Mesenteric fat pad (tissue), 1 donor: ENCODE measurements at places on chromosomes 11 and 22.
A peak's percentile ranks its signal among the peaks of the same experiment; 100 is the strongest.

- DNase-seq, result no peak
Measured at GRCh38 chr11:2780850-2781407, 81.1 kb upstream of the KCNQ1OT1 start.

GRCh38 chr22:46598737-46599424 lies 21.3 kb upstream of the GRAMD4 start:
- no peak for DNase-seq

- peak; percentile 47 for DNase-seq
Measured at GRCh38 chr11:46252373-46252914, 25.0 kb upstream of the CREB3L1 start.

DNA sequence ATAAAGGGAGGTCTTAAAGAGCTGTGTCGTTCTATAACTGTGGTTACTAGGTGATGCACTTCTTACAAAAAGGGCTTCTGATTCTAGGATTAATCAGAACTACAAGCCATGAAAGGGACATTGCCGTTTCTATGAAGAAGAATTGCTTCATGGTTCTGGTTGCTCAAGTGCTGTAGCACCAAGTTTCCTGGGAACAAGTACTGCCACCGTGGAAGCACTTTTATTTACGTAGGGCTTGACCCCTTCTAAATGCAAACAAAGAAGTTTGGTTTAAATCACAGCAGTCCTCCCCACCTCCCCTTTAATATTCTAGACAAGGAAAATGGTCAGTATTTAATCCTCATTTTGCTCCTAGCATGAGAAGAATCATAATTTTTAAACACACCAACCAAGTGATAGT lies 9.8 kb downstream of the YAP1 start:
- no peak for DNase-seq

DNA sequence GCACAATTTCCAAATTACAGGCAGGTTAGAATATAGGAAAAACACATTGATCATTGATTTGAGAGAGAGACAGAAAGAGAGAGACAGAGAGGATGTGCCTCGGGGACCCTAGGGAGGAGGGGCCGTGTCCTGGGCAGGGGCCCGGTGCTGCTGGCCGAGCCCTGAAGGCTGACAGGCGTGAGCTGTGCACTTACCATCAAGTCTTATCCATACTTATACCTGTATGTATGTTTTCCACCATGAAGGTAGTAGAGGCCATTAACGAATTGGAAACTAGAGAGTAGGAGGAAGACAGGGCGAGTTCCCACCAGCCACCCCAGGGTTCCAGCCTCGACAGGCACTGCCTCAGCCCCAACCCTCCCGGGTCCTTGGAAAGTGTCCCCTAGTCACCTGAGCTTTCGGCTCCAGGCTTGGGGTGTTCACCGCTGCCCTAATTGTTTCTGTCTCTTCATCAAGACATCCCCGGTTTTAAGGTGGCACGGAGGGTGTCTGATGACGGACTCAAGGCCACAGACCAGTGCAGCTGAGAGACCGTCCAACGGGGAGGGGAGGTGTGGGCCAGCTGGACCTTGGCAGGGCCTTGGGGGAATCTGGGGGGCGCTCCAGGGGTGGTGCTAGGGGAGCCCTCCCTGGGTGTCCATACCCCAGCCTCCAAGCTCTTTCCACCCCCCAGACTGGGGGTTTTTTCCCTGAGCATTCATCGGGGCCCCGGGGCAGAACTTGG lies 431.3 kb downstream of the TBC1D22A start:
- peak; percentile 81 for DNase-seq

GRCh38 chr11:115078461-115079438 lies 400.4 kb downstream of the NXPE2 start:
- no peak for DNase-seq

DNA sequence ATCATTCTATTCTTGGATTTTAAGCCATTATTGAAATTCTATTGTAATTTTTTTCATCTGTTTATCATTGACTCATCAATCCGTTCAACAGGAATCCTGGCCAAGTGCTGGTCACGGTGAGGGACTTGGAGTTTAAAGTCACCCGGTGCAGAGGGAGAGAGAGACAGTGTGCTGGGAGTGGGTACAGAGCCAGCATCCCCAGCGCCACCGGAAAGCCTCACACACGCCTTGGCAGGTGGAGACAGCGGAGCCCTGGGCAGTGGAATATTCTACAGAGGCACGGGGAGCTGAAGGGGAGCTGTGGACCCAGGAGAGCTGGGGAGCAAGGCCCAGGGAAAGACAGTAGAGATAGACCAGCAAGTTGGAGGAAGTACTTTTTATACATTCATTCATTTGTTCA lies 787.6 kb downstream of the BRD1 start:
- no peak for DNase-seq
